Smooth muscle cell of the brain vasculature (primary cell): ENCODE measurements at places on chromosomes 2 and 18.

- DNase-seq: no peak
Measured at GRCh38 chr2:240650254-240650965, 25.1 kb downstream of the GPR35 start.

- no peak for DNase-seq
Measured at GRCh38 chr2:9983401-9984216, 32.1 kb downstream of the GRHL1 start.

- DNase-seq: no peak
Measured at GRCh38 chr2:73938718-73939352, 12.2 kb downstream of the DGUOK start.

DNA sequence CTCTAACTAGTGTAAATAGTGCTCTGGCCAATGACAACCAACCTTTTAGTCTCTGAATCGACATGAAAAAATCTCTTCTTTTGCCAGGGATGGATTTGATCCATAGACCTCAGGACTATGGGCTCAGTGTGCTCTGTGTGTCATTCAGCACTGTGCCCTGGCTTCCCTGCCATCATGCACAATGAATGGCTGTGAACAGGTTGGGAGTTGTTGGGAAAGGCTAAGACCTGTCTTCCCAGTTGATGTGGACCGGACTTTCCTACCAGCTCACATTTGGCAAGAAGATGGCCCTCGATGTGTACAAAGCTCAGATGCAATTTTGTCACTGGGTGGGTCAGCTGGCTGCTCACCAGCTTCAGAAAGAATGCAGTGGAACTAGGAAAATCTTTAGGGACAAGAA is 26.0 kb upstream of the ARHGAP25 start:
- DNase-seq: no peak

GRCh38 chr2:43043553-43043870 is 182.9 kb downstream of the ZFP36L2 start:
- DNase-seq: no peak

DNA sequence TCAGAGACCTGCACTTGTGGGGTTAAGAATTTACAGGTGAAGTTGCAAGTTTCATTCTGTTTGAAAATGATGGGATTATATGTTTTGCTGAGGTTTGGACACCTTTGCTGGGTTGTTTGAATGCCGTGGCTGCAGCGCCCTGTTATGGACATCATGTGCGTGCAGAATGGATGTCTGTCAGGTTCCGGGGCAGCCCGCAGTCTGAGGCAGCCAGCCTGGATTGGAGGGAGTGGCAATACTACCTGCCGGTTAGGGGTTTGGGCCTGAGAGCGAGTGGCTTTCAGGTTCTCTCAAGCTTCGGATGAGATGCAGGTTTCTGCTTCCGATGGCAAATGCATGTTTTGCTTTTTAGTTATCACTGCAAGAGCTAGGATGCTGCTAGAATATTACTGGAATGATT is 1.1 kb downstream of the CASP8 start:
- no peak for DNase-seq
